ENCODE measurements at places on chromosomes 7 and 10.

GRCh38 chr7:148856891-148857290 lies 27.2 kb downstream of the EZH2 start:
- no peak for DNase-seq

DNA sequence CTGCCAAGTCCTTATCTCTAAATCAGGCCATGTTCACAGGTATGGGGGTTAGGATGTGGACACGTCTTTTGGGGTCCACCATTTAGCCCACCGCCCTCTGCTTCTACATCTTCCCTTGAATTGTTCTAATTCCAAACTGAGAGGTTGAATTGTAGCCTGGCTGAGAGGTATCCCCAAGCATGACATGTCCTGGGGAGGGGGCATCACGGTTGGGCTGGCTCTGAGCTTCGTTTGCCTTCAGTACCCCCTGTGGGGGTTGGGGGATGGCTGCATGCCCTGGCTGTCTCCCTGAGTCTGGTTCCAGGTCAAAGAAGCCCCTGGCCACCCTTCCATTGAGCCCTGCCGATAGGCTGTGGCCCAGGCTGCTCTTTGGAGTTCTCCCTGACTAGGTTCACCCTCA lies 204.6 kb downstream of the GLRX3 start:
- DNase-seq, result no peak

DNA sequence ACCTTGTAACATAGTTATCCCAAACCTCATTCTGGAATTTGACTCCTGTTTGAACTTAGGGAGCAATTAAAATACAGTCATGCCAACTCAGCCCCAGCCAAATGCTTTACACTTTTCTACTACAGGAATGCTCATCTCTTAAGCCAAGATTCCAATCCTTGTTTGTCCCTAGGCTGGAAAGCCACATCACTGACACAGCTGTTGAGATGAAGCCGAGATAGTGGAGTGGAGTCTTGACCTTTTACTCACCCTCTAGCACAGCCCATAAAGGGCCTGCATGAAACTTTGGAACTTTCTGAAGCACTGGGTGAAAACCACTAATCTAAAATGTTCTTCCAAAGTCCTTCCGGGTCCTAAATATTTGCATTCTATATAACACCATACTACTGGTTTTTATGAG lies 247.3 kb downstream of the ETV1 start:
- peak; percentile 17 for DNase-seq

GRCh38 chr10:10078446-10078845 lies 939.2 kb upstream of the CELF2 start:
- DNase-seq, result no peak

GRCh38 chr7:45347804-45348203 lies 190.2 kb downstream of the RAMP3 start:
- DNase-seq, result peak; percentile 6

GRCh38 chr10:127257395-127257794 lies 61.0 kb upstream of the INSYN2A start:
- DNase-seq, result no peak

DNA sequence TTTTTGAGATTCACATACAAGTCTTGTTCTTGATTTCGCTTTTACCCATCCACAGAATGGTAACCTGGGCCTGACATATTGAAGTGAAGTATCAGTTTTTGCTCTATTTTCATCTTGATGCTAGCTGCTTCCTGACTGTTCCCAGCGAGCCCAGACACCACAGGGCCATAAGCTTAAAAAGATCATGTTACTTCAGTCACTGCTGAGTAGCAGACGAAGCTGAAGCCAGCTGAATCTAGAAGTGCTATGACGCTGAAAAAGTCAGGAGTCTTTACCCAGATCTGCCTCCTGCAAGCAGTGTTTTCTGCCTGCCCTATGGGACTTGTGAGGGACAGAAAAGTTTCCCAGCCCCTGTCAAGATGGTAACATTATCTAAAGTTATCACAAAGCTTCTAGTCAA lies 2.7 kb upstream of the PRXL2A start:
- no peak for DNase-seq

DNA sequence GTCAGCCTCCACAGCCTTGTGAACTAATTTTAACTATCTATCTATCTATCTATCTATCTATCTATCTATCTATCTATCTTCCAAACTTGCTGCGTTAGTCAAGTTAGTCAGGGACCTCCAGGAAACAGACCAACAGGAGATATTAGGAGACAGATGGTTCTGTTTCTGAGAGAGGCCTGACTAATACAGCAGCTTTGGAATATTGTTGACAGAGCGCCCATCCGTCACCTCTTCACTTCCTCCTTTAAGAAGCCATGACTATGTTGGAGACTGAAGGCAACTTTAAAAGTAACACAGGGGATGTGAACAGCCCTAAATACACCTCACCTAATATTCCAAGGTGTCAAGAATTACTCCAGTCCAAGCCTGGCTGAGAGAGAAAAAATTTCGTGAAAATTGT lies 280.9 kb upstream of the IGFBP3 start:
- no peak for DNase-seq

DNA sequence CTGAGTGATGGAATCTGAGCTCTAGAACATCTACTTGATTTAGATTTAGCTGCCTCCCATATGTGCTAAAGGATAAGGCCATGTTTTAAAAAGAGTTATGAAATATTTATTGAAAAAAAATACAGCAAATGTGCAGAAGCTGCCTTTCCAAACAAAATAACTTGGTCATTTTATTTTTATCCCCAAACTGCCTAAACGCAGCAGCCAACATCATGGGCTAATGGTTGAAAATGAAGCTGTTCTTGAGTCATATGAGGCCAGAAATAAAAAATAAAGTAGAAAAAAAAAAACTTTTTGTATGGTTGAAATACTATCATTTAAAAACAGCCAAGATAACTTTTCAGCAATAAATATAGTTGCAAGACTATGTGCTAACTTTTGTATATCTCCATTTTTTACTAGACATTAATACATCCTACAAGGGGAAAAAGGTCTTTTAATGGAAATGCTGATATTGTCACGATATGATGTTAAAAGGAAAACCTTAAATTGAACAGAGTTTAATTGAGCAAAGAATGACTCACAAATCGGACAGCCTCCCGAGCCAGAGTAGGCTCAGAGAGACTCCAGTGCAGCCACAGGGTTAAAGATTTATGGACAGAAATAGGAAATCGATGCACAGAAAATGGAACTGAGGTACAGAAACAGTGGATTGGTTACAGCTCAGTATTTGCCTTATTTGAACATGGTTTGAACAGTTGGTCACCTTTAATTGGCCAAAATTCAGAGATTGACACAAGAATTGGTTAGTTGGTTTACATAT lies 305.8 kb downstream of the MDFIC start:
- DNase-seq, result no peak

- peak; percentile 83 for DNase-seq
Measured at GRCh38 chr7:134737566-134738345, 41.7 kb upstream of the CALD1 start.

DNA sequence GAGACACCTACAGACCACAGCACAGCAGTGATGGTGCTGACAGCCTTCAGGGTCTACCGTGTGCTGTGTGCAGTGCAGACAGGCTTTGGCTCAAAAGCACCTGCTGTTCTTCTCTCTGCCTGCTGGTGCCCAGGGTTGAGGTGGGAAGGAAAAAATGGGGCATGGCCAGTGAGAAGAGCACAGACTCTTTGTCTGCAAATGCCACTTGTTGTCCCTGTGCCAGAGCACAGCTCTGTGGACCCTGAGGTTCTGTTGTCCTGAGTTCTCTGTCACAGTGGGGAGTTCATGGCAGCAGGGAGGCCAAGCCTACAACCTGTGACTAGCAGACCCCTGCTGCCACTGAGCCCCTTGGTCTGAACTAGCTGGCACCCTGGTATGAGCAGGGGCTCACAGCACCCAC lies 376.7 kb downstream of the GLRX3 start:
- DNase-seq, result no peak

DNA sequence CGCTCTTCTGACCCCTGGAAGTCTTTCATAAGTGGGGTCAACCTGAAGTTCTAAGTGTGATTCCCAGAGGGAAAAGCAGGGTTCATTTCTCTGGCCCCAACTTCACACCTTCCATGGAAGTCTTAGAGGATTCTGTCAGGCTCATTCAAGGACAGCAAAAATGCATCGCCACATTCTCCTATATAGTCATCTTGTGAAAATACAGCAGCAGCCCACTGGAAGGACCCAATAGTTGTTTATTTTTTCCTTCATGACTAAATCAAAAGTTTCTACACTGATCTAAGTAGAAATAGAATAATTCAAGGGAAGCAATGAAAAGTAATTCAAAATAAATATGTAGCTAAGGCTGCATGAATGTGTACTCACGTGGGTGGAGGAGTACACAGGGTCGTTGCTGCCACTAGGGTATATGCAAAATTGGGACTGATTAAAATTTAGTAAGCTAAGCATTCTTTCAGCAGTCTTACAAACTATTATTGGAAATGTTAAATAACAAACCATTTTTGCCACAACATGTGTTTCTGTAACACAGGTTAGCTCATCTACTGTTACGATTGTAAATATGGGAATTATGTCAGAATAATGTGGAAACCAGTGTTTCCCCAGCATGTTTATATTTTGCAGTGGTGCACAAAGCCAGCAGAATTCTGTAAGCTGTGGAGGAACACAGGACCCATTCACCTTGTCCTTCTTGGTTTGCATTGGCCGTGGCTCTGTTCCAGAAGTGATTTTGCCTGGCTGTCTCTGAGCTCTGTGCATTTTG lies 33.5 kb downstream of the EEPD1 start:
- DNase-seq, result no peak

DNA sequence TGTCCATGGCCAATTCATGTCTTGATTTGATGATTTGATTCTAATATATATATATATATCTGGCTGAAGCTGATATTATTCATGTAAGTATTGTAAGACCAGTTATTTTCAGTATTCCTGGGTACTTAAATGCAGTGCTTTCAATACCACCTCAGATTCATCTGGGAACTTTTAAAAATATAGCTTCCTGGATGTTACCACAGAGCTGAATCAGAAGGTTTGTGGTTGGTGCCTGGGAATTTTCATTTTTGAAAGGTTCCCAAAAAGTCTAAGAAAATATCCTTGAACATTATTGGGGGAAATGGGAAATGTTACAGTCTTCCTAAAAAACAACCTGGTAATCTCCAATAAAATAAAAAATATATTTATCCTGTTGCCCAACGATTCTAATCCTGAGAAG lies 10.7 kb upstream of the PPP3CB start:
- no peak for DNase-seq

DNA sequence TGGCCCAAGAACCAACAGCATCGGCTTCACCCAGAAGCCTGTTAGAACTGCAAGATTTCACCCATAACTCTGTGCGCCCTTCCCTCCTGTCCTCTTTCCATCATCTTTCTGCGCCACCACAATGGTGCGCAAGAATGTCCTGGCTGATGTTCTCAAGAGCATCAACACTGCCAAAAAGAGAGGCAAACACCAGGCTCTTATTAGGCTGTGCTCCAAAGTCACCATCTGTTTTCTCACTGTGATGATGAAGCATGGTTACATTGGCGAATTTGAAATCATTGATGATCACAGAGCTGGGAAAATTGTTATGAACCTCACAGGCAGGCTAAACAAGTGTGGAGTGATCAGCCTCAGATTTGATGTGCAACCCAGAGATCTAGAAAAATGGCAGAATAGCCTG lies 115.2 kb upstream of the FGFR2 start:
- DNase-seq, result no peak

DNA sequence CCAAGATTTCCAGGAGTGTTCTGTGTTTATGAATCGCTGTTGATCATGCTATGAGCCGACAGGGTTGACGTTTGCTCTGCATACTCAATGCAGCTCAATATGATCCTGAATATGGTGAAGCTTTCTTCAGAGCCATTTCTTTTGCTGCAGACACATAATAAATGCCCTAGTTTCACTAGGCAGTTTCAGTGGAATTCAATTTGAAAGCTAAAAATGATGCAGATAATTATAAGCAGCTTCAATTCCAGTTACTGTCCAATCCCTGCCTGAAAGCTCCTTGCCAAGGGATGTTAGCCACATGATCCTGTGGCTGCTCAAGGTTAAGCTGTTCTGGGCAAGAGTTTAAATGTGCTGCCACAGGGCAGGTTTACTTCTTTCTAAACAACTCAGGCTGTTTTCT lies 805.6 kb downstream of the NRG3 start:
- DNase-seq, result no peak

GRCh38 chr10:130246113-130246512 lies 109.9 kb downstream of the GLRX3 start:
- DNase-seq, result no peak

DNA sequence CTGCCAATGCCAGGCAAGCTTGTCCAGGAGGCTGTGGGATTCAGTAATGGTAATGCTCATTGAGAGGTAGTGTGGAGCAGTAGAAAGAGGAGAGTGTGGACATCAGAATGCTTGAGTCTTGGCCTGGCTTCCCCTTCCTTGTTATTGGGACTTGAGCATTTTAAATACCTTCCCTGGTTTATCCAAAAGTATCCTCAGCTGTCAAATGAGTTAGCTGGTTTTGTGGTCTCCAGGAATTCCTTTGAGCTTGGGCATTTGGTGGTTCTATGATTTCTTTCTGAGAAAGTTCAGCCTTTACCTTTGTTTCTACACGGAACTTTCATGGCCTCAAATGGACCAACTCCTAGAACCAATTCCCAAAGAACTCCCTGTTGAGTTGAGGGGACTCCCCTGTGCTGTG lies 264.3 kb downstream of the PTEN start:
- DNase-seq, result no peak

- DNase-seq, result no peak
Measured at GRCh38 chr7:98073047-98073446, 33.6 kb upstream of the LMTK2 start.

DNA sequence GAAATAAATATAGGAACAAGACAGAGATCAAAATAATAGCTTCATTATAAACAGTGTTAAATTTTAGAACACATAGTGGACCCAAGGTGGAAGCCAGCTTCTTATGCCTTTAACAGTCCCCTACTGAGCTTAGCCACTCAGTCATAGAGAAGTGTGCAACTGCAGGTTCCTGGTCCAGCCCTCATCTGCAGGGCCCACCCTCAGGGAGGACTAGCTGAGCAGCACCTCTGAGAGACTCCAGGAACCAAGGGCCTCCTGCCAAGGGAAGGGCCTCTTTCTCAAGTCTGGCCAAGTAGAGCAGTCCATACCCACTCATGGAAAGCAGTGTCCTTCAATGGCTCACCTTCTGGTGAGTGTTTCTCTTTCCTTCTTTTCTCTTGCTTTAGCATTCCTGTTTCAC lies 173.7 kb upstream of the PRPS1L1 start:
- DNase-seq, result no peak

- no peak for DNase-seq
Measured at GRCh38 chr7:91085175-91085574, 179.1 kb upstream of the FZD1 start.

GRCh38 chr7:157278791-157279724 lies 57.7 kb upstream of the DNAJB6 start:
- DNase-seq, result no peak

GRCh38 chr7:116259156-116259870 lies 49.0 kb downstream of the TES start:
- no peak for DNase-seq

DNA sequence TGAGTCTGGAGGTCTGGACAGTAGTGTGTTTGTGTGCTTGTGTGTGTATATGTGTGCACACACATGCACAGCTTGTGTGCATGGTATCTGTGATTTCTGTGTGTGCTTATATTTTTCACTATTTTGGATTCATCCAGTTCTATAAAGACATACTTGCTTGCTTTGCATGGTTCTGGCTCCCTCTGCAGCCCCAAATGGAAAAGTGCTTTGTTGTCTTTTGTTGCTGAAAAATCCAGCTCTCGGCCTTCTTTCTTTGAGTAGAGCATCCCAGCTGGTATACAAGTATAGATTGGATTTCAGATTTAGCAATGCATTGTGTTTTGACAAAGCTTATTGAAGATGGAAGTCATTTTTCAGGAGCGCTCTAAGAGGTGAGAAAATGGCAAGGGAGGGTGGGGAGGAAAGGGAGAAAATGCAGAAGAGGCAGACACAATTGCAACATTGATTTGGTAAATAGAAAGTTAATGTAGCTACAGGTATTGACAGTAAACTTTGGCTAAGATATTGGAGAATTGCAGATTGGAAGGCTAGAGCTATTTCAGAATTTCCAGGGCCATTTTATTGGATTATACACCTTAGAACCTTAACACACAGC lies 333.9 kb downstream of the AUTS2 start:
- DNase-seq, result peak; percentile 16
